ENCODE measurements at places on chromosomes 13 and 19. TPM values are rescaled to one million over a fixed set of nuclear protein-coding genes. Genes with fewer than 3 reads are reported as not detected.

DNA sequence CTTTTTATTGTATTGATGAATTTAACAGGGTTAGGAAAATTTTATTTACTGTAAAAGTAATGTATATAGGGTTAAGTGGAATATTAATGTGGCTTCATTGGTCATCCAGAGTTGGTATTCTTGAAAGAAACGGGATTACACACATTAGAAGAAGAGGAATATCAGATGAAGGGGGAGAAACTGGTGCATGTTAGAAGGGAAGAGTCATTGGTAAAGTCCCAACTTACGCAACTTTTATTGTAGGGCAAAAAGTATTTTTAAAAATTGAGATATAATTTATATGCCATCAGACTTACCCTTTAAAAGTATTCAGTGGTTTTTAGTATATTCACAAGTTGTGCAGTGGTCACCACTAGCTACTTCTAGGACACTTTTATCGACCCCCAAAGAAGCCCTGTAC lies 47.3 kb downstream of the DNAJC3 start:
- no peak for DNase-seq

- no peak for DNase-seq
Measured at GRCh38 chr13:24910502-24911132, 146.6 kb downstream of the RNF17 start.

The PRKACA gene
- 52.4 TPM for total RNA-seq

DNA sequence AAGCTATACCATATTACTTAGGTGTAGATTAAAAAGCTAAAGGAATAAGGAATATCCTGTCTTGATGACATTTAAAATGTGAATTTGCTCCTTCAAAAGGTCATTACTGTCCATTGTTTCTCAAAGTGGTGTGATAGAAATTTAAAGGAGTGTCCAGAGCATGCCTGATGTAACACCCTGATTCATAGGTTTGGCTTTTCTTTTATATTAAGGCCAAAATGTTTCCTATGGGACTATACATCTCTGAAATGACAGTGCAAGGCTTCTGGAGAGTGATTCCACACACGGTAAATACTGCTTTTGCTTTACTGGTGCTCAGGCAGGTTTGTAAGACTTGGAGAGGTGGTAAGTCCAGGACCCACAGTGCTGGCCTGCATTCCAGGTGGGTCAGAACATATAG lies 289.9 kb downstream of the RFC3 start:
- no peak for DNase-seq

DNA sequence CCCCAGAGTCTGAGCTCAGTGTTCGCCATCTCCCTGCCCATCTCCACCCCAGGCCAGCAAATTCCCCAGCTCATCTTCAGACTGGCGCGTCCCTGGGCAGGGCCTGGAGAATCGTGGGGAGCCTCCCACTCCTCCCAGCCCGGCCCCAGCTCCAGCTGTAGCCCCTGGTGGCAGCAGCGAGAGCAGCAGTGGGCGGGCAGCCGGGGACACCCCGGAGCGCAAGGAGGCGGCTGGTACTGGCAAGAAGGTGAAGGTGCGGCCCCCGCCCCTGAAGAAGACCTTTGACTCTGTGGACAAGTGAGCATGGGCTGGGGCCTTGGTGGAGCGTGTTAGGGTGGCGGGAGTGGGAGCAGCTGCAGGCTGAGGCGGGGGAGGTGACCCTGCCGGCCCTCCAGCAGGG lies 8.4 kb upstream of the PRR19 start:
- DNase-seq: no peak

All from lower leg skin (tissue), 4 donors.